ENCODE measurements at places on chromosomes 16 and 17.

- DNase-seq = no peak
Measured at GRCh38 chr16:6317934-6318333, 1014.7 kb upstream of the RBFOX1 start.

GRCh38 chr17:67072885-67073284 lies 28.5 kb downstream of the CACNG1 start:
- no peak for DNase-seq

DNA sequence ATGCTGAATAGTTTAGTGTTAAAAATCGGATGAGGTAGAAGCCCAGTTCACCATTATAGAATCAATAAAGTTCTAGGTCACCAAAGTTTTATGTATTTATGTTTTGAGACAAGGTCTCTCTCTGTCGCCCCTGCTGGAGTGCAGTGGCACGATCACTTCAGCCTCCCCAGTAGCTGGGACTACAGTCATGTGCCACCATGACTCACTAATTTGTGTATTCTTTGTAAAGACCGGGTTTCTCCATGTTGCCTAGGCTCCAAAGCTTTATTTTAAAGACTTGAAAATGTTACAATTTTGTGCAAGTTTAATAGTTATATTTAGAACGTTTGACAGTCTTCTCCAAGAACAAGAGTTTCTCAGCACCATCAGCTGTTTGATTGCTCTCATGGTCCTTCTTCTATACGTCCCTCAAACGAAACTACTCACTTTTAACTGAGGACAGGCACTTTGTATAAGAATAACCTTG lies 32.1 kb downstream of the NDE1 start:
- peak; percentile 23 for DNase-seq

GRCh38 chr16:70433458-70434103 lies 5.3 kb downstream of the ST3GAL2 start:
- no peak for DNase-seq

DNA sequence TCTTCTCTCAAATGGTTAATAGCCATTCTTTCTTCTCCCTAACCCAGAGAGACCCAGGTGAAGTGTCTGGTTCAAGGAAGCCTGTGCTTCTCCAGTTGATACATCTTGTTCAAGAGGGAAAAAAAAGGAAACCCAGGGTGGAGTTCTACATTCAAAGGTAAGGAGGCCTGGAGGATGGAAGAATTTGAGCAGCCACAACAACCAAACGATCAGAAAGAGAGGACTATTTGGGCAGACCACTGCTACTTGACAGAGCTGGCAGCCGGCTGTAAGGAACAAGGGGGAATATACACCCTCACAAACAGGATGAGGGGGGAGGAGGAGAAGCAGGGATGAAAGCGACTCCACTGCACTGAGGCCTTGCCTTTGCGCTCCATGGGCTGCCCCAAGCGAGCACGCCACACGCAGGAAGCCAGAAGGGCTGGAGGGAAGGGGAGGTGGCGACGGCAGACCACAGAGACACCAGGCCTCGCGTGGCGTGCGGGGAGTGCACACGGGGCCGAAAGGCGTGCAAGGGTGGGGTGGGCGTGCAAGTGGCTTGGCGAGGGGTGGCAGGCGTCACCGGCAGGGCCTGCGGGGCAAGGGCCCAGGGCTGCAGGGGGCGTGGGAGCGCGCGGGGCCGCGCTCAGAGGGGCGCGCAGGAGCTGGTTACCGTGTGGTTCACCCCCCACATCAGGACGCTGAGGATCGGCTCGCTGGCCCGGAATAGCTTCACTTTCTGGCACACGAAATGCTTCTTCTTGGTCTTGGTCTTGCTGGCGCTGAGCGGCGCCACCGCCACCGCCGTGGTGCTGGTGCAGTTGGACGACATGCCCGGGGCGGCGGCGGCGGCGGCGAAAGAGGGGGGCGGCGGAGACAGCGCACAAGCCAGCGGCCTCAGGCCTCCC lies 499 bp downstream of the PIP4K2B start:
- no peak for DNase-seq
